HEK293T (cell line): ENCODE measurements at places on chromosomes 1 and 21.
A peak's percentile ranks its signal among the peaks of the same experiment; 100 is the strongest.

DNA sequence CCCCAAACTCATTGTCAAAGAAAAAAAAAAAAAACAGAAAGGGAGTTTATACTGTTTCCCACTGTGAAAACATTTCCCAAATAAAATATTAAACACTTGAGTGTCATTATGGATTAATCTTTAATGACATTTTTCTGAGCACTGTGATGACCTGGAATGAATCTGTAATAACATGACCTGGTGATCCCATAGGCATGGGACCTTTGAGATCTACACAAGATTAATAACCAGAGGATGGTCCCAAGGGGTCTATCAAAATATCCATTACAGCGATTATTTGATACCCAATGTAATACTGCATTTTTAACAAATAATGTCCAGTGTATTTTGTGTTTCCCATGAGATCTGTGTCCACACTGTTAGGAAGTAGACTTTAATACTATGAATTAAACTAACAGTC, 32.4 kb upstream of the NCAM2 start:
- no peak for DNase-seq

- no peak for DNase-seq
Measured at GRCh38 chr1:24380508-24380907, 33.1 kb downstream of the STPG1 start.

GRCh38 chr1:186298851-186299250, 76.2 kb downstream of the TPR start:
- no peak for DNase-seq

- no peak for DNase-seq
Measured at GRCh38 chr1:33438364-33439160, 7.7 kb upstream of the PHC2 start.

- DNase-seq = no peak
Measured at GRCh38 chr1:71196685-71197084, 115.8 kb upstream of the ZRANB2 start.

GRCh38 chr1:80915491-80915890, 885.2 kb upstream of the ADGRL2 start:
- no peak for DNase-seq

DNA sequence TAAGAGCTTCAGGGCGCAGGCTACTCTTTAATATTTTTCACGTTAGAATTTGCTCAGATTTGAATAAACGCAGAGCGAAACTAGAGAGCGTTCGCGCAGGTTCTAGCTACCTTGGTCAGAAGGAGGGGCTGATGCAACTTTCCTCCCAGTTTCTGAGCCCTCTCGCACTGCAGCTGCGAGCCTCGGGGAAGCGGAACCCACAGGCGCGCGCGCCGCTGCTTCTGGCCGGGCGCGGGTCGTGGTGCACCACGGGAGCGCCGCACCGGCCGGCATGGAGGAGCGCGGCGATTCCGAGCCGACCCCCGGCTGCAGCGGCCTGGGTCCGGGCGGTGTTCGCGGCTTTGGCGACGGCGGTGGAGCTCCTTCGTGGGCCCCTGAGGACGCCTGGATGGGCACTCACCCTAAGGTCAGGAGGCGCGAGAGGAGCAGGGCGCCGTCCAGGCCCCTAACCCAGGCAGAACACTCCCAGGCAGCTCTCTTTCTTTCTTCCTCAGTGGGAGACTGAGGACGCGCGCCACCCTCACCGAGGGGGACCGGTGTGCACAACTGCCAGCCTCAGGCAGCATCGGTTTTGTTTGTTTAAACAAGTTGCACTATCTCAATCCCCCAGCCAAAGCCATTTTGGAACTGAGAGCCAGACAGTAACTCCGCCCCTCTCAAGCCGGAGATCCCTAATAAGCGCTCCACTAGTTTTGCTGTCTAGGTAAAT, at the start of gene TSEN15:
TSS of gene TSEN15 (plus strand) at position 246 of the 709 bp plus-strand sequence. CDS start at position 272, 26 bp downstream.
- DNase-seq = peak; percentile 88

GRCh38 chr21:44983421-44984206, 43.8 kb downstream of the SLX9 start:
- no peak for DNase-seq

DNA sequence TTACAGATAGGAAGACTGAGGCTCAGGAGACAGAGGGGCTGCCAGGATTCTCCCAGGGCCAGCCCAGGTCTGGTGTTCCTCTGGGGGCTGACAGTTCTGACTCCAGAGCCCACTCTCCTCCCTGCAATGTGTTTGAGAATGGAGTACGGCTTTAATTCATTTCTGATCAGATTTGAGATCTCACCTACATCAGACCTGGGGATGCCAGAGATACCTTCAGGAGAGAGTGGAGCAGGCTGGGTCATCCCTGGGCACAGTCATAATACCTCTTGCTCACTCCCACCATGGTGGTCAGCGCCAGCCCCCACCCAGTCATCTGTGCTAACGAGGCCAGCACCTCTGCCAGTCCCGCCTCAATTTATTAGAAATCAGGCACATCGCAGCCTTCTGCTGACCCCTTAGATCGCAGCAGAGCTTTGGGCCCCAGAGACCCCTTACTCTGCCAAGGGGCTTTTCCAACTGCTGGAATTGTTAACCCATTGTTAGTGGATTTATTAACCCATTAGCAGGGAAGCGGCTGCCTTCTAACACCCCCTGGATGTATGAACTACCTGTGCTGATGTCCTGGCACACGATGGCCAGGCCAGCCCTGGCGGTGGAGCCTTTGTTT, 352.1 kb downstream of the MATN1 start:
- no peak for DNase-seq

- no peak for DNase-seq
Measured at GRCh38 chr21:29943885-29944284, 4.1 kb upstream of the GRIK1 start.

DNA sequence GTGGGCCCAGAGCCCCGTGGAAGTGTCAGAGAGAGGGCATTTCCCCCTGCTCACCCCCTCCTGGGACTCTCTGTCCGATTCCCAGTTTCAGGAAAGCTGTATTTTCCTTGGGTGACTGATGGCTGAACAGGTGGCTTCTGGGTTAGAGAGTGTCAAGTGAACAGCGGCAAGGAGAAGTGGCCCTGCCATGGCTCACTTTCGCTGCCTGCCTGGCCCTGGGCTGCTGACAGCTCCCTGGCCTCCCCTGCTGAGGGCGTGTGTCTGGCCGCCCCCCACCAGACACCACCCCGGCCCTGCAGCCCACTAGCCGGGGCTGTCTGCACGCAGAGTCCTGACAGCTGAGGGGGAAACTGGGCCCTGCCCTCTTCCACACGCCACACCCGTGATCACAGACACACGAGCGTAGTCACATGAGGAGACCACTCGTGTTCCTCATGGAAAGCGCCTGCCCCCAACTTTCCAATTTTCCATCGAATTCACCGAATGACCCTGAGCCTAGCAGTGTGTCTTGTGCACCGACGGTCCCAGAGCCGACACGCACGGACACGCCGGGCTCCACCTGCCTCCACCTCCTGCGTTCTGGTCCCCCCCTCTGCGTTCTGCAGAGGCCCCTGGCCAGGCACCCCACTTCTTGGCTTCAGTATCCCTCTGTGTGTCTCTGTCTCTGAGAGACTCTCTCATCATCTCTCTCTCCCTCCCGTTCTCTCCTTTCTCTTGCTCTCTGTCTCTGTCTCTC, 60.6 kb upstream of the CASZ1 start:
- no peak for DNase-seq

DNA sequence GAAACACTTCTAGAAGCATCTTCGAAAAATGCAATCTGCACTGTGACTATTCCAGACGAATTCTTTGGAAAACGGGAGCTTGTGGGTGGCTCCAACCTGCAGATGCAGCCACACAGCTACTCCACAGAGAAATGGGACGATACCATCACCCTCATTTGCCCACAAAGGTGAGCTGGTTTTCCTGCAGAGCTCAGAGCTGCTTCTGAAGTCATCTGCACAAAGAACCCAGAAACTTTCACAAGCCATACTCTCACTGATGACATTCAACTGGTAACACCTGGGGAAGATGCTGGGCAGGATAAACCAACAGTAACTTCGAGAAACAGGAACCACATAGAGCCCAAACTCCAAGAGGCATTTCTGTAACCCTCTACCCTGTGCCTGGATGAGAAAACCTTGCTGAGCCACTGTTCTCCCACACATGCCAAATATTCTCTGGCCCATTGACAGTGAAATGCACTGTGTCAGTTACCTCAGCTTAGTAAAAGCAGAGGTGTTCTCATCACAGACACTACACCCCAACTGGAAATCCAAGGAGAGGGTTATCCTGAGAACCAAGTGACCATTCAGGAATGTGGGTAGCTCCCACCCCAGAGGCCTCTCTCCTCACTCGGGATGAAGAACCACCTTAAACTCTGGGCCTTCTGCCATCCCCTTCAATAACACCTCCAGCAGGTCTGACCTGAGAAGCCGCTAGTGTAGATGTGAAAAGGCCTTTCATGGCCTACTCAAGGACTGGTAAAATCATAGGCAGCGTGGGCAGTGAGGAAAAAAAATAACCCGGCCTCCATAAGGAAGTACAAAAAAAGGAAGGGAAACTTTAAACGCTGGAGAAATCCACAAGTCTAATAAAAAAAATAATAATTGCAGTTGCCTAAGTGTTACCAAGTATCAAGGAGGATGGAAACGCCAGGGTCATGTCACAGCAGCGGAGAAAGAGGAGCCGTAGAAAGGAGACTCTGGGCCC, 56.7 kb downstream of the HSF2BP start:
- DNase-seq = no peak

DNA sequence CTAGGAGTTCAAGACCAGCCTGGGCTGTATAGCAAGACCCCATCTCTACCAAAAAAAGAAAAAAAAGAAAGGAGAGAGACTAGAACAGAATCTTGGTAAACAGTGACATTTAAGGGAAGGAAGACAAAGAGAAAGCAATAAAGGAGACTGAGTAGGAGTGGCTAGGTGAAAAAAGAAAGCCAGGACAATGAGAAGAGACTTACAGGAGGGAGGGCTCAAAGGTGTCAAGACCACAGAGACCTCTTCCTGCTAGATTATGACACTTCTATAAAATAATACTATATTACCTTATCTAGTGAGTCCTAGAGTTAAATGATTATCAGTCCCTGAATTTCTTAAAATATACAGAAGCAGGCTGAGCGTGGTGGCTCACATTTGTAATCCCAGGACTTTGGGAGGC, 10.1 kb upstream of the EPRS1 start:
- DNase-seq = no peak

- no peak for DNase-seq
Measured at GRCh38 chr1:115830963-115831362, 10.0 kb downstream of the NHLH2 start.

GRCh38 chr1:183967914-183968313, 69.6 kb downstream of the COLGALT2 start:
- no peak for DNase-seq

DNA sequence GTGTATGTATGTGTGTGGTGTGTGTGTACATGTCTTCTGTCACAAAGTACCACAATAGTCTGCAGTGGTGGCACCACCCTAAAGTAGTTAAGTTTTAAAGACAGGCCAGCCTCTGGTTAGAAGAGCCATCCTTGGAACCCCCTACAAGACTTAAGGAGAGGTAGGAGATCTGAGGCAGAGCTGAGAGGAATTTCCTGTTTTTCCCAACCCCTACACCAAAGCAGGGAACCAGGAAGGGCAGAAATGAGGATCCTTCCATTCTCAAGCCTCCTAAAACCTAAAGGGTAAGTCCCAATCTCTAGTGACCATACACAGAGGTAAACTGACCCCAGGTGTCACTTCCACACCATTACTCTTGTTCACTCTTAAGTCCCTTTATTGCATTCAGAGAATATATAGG, 11.1 kb downstream of the PEA15 start:
- DNase-seq = no peak

- DNase-seq = no peak
Measured at GRCh38 chr1:51304360-51304759, 26.0 kb downstream of the TTC39A start.

- DNase-seq = no peak
Measured at GRCh38 chr1:165300400-165300903, 56.1 kb downstream of the LMX1A start.

DNA sequence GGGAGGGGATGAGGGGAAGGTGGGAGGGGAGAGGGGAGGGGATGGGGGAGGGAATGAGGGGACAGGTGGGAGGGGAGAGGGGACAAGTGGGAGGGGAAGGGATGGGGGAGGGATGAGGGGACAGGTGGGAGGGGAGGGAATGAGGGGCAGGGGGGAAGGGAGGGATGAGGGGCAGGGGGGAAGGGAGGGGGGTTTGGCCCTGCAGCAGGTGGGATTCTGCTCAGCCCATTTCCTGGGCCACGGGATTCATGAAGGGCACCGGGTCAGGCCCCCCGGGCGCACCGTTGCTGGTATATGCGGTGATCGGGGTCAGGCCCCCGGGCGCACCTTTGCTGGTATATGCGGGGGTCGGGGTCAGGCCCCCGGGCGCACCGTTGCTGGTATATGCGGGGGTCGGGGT, 15.1 kb upstream of the SAMD11 start:
- DNase-seq = no peak

DNA sequence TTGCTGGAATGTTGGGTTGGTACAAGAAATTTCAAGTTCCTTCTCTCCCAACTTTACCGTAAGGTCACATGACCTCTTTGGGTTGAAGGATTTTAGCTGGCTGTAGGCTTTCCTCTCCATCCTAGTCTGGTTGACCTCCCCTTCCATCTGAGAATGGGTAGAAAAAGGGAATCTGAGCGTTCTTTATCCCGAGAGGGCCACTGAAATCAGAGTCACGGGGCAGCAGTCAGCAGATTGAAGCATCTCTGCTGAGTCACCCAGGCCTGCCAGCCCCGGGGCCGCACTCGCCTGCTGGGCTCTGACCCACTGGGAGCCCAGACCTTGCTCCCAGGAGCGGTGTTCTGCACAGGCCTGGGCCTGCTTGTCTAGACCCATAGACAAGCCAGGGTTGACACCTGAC, 31.0 kb downstream of the TMCC2 start:
- no peak for DNase-seq

DNA sequence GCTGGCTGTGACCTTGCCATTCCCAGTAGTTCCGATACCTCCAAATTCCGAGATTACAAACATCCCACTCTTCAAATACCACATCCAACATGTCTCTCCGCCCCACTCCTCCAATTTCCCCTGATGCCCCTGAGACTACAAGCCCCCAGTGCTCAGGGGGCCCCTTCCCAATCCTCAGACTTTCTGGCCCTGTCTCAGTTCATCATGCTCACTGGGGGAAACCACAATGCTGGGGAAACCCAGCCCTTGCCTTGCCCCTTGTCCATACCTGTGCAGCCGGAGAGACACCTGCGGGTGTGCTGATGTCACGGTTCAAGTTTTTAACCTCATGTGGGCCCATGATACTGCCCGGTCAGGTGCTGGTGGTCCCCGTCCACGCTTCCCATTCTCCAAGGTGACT, 226.6 kb downstream of the CAMTA1 start:
- no peak for DNase-seq

DNA sequence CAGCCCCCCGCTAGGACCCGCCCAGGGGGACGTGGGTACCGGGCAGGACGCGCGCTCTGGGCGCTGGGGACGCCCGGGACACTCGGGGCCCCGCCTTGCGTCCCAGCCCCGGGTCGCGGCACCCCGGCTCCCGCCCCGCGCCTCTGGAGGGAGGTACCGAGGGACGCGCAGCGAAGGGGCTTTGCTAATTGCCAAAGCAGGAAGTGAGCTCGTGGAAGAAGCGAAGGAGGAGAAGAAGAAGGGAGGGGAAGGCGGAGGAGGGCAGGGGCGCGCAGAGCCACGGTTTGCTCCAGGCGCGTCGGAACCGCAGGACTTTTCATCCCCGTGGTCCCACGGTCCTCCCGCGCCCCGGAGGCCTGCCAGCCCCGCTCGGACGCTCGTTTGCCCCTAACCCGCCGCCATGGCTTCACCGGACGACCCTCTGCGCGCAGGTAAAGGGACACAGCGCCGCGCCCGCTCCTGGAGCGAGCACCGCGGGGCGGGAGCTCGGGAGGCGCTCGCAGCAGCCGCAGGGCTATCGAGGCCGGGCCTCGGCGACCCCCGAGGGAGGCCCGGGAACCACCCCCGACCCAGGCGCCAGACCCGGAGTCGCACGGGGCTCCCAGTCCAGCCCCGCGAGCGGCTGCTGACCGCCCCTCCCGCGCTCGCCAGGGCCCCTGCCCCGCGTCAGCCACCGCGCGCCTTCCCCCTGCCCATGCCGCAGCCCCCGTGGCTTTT, 1.3 kb downstream of the EDARADD start:
- peak; percentile 70 for DNase-seq
